ENCODE measurements at places on chromosomes 7 and 10.

- no peak for DNase-seq
Measured at GRCh38 chr10:90319188-90319914, 538.5 kb downstream of the HTR7 start.

DNA sequence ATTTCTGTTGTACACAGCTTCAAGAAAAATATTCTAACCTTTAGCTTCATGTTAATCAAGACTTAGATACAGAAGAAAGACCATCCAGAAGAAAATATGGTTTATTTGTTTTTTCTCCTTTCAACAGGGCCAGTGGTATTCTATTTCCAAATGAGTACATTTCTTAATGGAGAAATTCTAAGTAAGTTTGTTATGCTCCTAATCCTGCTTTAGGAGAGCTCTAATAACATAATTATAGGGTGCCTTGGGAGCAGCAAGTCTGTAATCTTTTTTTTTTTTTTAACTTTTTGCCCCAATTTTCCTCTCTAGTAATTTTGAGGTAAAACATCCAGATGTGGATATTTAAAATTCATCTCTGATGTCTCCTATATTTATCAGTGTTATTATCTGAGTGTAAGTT lies 98.1 kb downstream of the ADD3 start:
- no peak for DNase-seq

DNA sequence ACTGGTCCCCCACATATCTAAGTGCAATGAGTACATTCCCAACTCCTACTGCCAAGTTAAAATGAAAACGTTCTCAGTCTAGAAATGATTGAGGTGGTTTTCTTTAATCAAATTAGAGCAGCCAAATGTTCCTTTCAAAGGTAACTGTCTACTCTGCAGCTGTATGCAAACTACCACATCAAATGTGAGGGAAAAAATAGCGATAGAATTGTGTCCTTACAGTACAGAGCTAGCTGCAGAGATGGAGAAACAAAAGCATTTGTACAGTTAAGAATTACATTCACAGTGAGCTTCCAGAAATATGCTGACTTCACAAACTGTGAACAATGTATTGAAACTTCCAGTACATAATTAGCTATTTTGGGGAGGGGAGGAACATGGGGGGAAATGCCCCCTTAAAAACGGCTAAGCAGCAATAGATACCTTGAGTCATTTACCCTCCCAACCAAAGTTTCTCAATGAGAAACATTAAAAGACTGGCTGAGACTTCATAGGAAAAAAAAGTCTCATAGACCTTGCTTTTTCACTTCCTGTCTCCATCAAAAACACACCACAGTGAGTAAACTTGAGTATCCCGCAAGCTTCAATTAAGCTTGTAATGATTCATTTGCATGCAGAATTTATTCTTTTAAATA lies 22.9 kb downstream of the CDK6 start:
- no peak for DNase-seq

DNA sequence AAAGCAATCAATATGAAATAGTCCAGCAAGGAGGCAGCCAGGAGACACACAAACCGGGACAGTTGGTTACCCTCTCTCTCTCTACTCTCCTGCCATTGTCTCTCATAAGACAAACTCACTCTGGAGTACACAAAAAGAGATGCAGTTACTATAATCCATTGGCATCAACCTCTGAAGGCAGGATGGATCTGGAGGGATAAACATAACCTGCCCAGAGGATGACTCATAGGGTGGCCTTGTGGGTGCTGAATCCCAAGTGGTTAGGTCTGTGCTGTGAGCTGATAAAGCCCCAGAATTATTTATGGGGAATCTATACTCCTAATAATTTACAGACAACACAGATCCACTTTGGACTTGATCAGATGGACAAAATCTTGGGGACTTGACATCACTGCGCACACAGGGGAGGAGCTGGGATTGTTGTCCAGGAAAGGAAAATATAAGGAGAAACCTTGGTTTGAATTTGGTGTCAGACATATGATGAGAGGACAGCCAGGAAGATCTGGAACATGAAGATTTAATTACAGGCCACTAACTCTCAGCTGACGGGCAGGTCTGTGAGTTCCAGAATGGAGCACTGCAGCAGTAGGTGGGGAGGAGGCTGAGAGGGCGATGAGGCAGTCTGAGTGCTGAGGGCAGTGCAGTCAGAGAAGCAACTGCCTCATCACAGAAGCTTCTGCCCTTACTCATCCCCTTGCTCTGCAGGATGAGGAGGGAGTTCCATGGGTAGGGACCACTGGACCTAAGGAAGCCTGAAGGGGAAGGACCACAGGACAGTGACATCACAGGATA lies 113.9 kb upstream of the PRSS58 start:
- no peak for DNase-seq

GRCh38 chr7:34928052-34928451 lies 109.2 kb downstream of the DPY19L1 start:
- DNase-seq, result peak; percentile 59

- no peak for DNase-seq
Measured at GRCh38 chr10:9188022-9188810, 1133.7 kb downstream of the GATA3 start.

DNA sequence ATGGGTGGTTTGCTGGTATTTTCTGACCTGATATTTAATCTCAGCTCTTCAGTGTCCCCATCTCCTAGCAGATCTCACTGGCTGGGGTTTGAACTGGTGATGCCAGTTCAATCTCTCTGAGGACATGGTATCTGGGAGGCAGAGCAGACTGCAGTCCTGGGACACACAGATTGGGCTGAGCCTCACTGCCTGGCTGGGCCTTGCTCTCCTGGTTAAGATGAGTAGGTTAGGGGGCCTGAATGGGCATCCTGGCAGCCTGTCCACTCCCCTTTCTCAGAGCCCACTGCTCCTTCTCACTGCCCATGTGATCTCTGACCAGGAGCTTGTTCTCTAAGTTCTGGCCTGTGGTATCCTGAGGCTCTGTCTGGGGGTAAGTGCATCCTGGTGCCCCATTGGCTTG lies 363.4 kb downstream of the GLRX3 start:
- DNase-seq, result no peak

GRCh38 chr10:73110345-73110849 lies at the start of gene NUDT13:
TSS of gene NUDT13 (plus strand) at chr10:73110455. CDS start at chr10:73114366, 3,911 bp downstream.
- peak; percentile 64 for DNase-seq

- no peak for DNase-seq
Measured at GRCh38 chr7:25712500-25712899, 439.5 kb upstream of the NFE2L3 start.

- no peak for DNase-seq
Measured at GRCh38 chr10:20006169-20006870, 190.1 kb downstream of the PLXDC2 start.

- no peak for DNase-seq
Measured at GRCh38 chr7:11847336-11847735, 15.3 kb upstream of the THSD7A start.

GRCh38 chr7:34190299-34190698 lies 285.0 kb downstream of the BMPER start:
- no peak for DNase-seq

DNA sequence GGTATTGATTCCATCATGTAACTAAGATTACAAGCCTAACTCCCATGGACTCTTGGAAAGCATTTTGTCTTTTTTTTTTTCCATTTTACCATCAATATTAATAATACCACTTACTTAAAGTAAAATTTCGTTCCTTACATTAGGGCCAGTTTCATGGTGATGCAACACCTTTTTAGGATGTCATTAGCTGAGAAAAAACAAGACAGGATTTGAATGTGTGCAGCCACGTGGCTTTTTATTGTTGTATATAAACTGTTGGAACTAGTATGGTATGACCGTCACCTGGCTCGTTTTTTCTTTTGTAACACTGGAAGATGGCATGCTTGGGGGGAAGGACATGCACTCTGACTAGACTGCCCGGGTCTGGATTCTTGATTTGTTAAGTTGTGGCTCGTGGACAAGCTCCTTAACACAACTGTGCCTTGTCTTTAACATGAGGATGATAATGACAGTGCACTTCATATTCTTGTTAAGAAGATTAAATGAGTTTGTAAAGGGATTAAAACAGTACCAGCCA lies 42.1 kb downstream of the ARHGAP21 start:
- DNase-seq, result no peak

- DNase-seq, result no peak
Measured at GRCh38 chr7:44282601-44283171, 42.7 kb downstream of the CAMK2B start.

GRCh38 chr7:50207686-50208255 lies 96.7 kb upstream of the IKZF1 start:
- DNase-seq, result peak; percentile 9

- no peak for DNase-seq
Measured at GRCh38 chr7:57203161-57203791, 71.0 kb upstream of the ZNF479 start.

DNA sequence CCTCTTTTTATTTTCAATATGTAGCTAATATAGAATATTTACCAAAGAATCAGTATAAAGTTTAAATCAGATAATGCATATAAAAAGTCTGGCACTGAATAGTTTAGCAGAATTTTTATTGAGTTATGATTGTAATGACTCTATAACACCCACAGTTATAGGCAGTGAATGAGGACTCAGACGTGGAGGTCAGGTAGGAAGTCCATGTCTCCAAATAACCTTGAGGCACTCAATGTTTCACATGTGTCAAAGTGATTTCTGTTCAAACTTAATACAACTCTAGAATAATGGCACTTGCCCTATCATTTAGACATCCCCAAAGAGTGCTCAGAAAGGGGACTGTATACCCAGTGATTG lies 332.1 kb downstream of the BMPER start:
- no peak for DNase-seq
